ENCODE measurements at places on chromosomes 6 and 20. TPM values are rescaled to one million over a fixed set of nuclear protein-coding genes. Genes with fewer than 3 reads are reported as not detected.

The CCDC28A gene
- 17.3 TPM for polyA plus RNA-seq

The SLC4A11 gene
- polyA plus RNA-seq, result 0.94 TPM

The MTFR2 gene
- 5.5 TPM for polyA plus RNA-seq

The SOX4 gene
- polyA plus RNA-seq, result 2.4 TPM

The YIPF3 gene
- polyA plus RNA-seq, result 355 TPM

The TGM2 gene
- 313 TPM for polyA plus RNA-seq

The CST5 gene
- polyA plus RNA-seq, result not detected

The GTSF1L gene
- polyA plus RNA-seq, result not detected

The OXT gene
- polyA plus RNA-seq, result not detected

The MDFI gene
- polyA plus RNA-seq, result not detected

The MEA1 gene
- polyA plus RNA-seq, result 121 TPM

GRCh38 chr6:2890976-2891767, 11.9 kb downstream of the SERPINB9 start:
- no peak for DNase-seq

- DNase-seq, result no peak
Observed at GRCh38 chr6:72931325-72931887, 293.9 kb downstream of the KHDC1L start.

DNA sequence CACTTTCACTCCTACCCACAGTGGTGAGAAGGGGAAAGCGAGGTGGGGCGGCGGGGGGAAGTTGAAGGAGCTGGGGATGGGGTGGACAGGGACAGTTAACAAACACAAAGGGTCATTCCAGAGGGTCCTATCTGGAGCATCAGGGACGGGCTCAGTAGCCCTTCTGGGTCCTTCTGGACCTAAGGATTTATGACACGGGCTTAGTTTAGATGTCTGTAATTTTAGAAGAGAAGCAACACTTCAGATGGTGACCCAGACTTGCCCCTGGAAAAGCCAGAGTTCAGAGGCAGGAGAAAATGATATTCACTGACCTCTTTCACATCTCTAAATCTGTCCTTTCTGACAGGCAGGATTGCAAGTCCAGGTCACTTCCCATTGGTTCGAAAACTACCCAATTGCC, 36.3 kb downstream of the PDE10A start:
- DNase-seq, result no peak

GRCh38 chr20:39607141-39607540, 645.0 kb downstream of the DHX35 start:
- no peak for DNase-seq

DNA sequence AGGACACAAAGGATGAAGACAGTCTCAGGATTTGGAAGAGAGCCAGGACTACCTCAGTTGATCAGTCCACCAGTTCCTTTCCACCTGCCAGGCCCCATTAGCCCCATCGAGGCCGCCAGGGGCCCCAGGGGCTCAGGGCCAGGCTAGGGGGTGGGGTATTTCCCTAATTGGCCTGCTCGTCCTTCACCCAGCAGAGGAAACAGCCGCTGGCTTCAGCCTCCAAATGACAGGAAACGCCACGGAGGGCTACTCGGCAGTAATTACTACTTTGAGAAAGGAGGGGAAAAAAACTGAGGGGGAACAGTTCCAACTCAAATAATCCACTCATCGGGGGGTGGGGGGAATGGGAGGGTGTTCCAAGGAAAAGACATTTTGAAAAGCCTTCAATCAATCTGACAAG, 42.7 kb downstream of the MAFB start:
- DNase-seq, result no peak

GRCh38 chr20:34215711-34216381, 25.4 kb upstream of the ASIP start:
- no peak for DNase-seq

GRCh38 chr6:36309203-36309602, 27.5 kb downstream of the BNIP5 start:
- no peak for DNase-seq

DNA sequence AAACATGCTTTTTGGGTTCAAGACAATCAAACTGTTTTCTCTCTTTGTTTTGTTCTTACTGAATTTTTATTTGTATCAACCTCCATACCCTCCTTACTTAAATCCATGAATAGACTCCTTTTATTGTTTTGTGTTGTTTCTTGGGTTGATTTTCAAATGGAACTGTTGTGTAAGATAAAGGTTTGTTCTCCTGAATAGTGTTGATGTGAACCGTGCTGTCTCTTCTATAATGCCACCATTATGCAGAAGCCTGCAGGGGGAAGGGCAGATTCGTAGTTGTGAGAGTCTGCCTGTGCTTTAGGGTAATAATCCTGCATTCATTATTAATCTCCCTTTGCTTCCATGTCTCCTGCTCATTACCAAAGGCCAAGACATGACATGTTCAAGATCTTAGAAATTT, 105.9 kb downstream of the CDKAL1 start:
- no peak for DNase-seq

- no peak for DNase-seq
Observed at GRCh38 chr20:32132911-32133549, 23.5 kb downstream of the TM9SF4 start.

DNA sequence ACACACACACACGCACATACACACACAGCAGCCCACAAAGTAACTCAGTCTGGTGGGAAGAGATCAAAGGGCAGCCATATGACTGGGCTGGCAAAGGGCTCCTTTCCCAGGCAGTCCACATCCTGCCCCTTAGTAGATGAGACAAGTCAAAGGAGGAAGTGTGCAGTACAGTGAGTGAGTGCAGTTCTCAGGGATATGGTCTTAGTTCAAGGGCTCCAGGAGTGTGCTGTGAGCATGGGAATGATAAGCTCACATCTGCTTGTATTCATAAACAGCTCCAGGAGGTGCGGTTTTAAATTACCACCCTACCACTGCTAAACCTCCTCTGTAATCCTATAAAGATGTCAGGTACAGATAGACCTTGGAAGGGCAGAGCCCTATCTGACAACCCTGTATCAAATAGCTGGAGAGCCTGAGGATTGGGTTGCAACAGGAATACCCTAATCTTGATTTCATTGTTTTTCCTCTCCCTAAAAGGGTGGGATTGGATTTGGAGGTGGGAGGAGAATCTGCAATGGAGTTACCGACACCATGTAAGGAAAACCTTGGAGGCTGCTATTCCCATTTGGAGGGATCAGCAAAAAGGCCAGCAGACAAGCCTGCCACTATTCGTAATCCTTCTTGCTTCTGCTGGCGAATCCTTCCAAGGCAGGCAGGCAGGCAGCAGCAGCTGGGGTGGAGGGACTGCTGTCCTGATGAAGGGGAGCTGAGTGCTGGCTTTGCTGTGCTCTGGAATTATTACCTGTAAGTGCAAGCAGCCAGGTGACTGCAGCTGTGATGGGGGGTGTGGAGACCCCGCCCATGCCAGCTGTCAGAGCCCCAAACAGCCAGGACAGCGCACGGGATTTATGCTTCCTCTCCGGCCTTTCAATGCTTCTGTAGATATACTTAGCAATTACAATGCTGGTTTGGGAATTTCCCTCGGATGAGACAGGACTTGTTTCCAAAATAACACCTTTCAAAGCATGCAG, 342.7 kb downstream of the PRL start:
- no peak for DNase-seq

GRCh38 chr6:148999501-148999900, 252.7 kb downstream of the UST start:
- no peak for DNase-seq

GRCh38 chr6:151385177-151385576, 6.2 kb downstream of the ZBTB2 start:
- DNase-seq, result no peak

- DNase-seq, result no peak
Observed at GRCh38 chr6:2566048-2566447, 184.7 kb downstream of the MYLK4 start.

DNA sequence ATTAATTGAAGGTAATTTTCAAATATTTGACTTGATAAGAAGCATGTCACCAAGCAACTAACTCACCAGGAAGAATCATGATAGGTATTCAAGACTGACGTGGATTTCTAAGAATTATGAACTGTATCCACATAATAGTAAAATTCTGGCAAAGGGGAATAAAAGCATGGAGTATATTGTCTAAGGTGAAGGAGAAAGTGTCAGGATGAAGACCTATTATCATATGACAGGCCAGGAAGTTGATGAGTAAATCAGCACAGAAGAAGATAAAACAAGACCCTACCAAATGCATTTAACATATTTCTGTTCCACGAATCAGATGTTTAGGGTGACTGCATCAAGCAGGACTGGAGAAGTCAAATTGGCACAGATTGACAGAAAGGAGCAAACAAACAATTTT, 362.7 kb upstream of the MMS22L start:
- DNase-seq, result no peak

GRCh38 chr20:5528261-5528660, 211.5 kb upstream of the PROKR2 start:
- no peak for DNase-seq

- no peak for DNase-seq
Observed at GRCh38 chr20:46128310-46129151, 10.4 kb downstream of the CD40 start.

GRCh38 chr20:62952968-62953838, 694 bp downstream of the SLC17A9 start:
- no peak for DNase-seq

DNA sequence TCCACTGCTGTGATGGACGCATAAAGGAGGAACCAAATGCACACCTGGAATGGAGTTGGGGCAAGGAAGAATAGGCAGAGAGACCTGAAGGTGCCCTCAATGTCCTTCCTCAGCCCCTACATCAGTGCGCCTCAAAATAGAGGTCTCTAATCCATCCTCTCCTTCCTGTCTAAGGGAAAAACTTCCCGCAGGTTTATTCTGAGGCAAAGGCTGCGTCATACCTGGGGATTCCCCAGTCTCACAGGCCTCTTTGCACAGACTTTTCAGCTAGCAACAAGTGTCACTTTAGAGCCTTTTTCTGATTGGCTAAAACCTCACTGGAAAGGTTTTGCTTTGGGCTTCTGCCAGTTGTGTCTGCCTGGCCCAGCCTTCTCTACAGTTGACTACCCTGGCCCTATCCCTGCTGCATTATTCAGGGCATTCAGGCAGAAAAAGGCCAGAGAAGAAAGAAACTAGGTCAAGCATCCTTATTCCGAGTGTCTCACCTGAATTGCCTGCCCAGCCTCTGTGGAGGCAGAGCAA, 1.8 kb upstream of the HLA-DQB1 start:
- DNase-seq, result no peak

All from BJ (cell line).